GM23338 (cell line): ENCODE measurements at places on chromosomes 16 and 17. TPM values are rescaled to one million over a fixed set of nuclear protein-coding genes. Genes with fewer than 3 reads are reported as not detected.

Gene HOXB6
- total RNA-seq = not detected in 2 replicates

Gene CCDC92B
- total RNA-seq = 8.4 and 9.1 TPM in 2 replicates

Gene KRTAP2-1
- not detected in 2 replicates for total RNA-seq

Gene ABCC6
- total RNA-seq = 0.16 and 0.73 TPM in 2 replicates

Gene SMIM5
- total RNA-seq = not detected in 2 replicates

Gene SRCIN1
- total RNA-seq = 1.3 and 2.2 TPM in 2 replicates

Gene TMEM114
- 0.52 TPM in 1 of 2 replicates, not detected in the other for total RNA-seq

Gene PRM2
- not detected in 2 replicates for total RNA-seq

Gene CRYBA1
- total RNA-seq = not detected in 2 replicates

Gene KRT39
- total RNA-seq = not detected in 2 replicates

Gene SLC13A2
- not detected in 2 replicates for total RNA-seq

Gene ACSF3
- total RNA-seq = 22.8 and 23.1 TPM in 2 replicates

Gene TP53TG3D
- total RNA-seq = not detected in 2 replicates

Gene CNTNAP4
- not detected in 2 replicates for total RNA-seq

Gene ZNF423
- total RNA-seq = 39.6 and 41.8 TPM in 2 replicates

Gene NTN3
- 1.7 and 3.0 TPM in 2 replicates for total RNA-seq

Gene GLIS2
- total RNA-seq = 9.0 and 10.2 TPM in 2 replicates

Gene MPP3
- 4.2 and 6.6 TPM in 2 replicates for total RNA-seq

Gene LPO
- 0.35 and 0.62 TPM in 2 replicates for total RNA-seq

Gene MYH3
- 1.1 and 1.8 TPM in 2 replicates for total RNA-seq

Gene SNX20
- not detected in 2 replicates for total RNA-seq

Gene LRRC37A
- 4.2 and 4.7 TPM in 2 replicates for total RNA-seq

Gene HIC1
- total RNA-seq = 0.17 TPM in 1 of 2 replicates, not detected in the other

Gene SIRT7
- 20.8 and 29.7 TPM in 2 replicates for total RNA-seq

Gene KRT17
- 0.63 TPM in 1 of 2 replicates, not detected in the other for total RNA-seq

Gene GAST
- not detected in 2 replicates for total RNA-seq

Gene CLEC3A
- total RNA-seq = not detected in 2 replicates

Gene DPEP2
- total RNA-seq = not detected in 2 replicates

Gene TNFRSF17
- total RNA-seq = not detected in 2 replicates

Gene OR1F1
- total RNA-seq = 0.38 TPM in 1 of 2 replicates, not detected in the other

Gene TLCD1
- 16.9 and 26.5 TPM in 2 replicates for total RNA-seq

Gene FBXO39
- total RNA-seq = 0.19 TPM in 1 of 2 replicates, not detected in the other

Gene SHCBP1
- total RNA-seq = 14.1 and 14.9 TPM in 2 replicates

Gene CMTM2
- total RNA-seq = not detected in 2 replicates

Gene RANBP10
- 9.0 and 9.2 TPM in 2 replicates for total RNA-seq

Gene SCPEP1
- total RNA-seq = 52.1 and 55.0 TPM in 2 replicates

Gene TBC1D3C
- total RNA-seq = not detected in 2 replicates

Gene CTRL
- 1.6 and 8.0 TPM in 2 replicates for total RNA-seq

Gene NKD1
- 1.6 and 2.1 TPM in 2 replicates for total RNA-seq

Gene CHST6
- total RNA-seq = 13.2 and 22.2 TPM in 2 replicates

Gene G6PC1
- not detected in 2 replicates for total RNA-seq

Gene TMEM238L
- not detected in 2 replicates for total RNA-seq

Gene ASPA
- 0.04 TPM in 1 of 2 replicates, not detected in the other for total RNA-seq

Gene ABCA6
- total RNA-seq = not detected in 2 replicates
